ENCODE measurements at places on chromosomes 1 and 21.

DNA sequence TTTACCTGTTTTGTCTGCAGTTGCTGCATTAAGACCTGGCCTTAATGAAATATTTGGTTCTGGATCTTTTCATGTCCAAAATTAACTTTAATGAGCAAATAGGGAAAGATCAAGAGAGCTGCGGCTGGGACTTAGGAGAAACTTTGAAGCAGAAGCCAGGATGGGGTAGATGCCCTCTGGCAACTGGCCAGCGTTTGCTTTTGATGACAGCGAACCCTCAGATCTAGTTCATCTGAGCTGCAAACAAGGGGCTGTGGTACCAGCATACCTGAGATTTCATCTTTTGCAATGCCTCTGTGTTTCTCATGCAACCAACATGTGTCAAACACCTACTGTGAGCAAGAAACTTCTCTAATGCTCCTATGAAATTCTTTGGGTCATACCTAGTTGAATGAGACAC lies 13.0 kb upstream of the TEDDM1 start:
- no peak for DNase-seq

DNA sequence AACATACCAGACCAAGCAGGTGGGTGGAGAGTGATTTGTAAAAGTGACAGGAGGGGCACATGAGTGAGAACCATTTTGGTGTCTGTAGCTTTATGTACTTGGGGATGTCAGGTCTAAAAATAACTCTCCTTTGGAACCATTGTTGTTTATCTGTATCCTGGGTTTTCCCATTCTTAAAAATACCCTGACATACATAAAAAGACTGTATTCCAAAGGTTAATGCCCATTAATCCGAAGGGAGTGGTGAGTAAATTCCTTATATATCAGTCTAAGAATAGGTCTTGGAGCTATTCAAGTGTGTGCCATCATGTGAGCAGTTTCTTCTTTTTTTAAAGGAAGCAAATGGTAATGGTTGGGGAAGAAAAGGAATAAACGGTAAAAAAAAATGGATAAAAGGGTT lies 117.5 kb downstream of the TGFB2 start:
- no peak for DNase-seq

- no peak for DNase-seq
These were observed 144.1 kb downstream of the PCP4 start for GRCh38 chr21:40011371-40011770.

- no peak for DNase-seq
These were observed 45.8 kb downstream of the SLC25A24 start for GRCh38 chr1:108154314-108154713.

GRCh38 chr21:35236090-35236489 lies 187.0 kb upstream of the RUNX1 start:
- no peak for DNase-seq

GRCh38 chr1:21725748-21726392 lies 56.7 kb upstream of the RAP1GAP start:
- no peak for DNase-seq

DNA sequence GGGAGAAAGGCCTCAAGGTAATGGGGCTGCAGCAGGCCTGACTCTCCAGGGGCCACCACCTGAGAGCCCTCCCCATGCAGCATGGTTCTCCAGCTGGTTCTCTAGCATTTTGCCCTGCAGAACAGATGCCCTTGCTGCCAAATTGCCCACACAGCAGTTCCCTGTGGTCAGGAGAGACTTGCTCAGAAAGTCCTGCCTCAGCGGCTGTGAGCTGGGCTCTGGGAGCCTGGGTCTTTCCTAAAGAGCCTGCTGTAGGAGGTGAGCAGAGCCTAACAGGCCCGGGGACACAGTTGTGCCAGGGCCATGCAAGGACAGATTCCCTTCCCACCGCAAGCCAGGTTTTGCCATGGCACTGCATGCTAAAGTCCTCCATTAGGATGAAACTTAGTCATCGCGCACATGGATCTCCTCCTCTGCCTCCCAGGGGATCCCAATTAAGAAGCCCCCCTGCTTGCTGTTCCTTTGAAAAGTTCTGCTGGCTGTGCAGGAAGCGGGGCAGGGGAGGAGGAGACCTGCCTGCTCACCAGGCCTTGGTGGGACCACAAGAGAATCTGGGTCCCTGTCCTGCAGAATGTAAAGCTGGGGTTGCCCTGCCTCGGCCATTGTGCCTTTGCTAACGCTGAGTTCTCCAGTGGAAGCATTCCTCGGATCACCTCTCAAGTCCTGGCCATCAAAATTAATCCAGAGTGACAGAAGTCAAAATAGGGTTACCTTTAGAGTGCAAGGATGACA lies 21.4 kb downstream of the TEX35 start:
- no peak for DNase-seq

DNA sequence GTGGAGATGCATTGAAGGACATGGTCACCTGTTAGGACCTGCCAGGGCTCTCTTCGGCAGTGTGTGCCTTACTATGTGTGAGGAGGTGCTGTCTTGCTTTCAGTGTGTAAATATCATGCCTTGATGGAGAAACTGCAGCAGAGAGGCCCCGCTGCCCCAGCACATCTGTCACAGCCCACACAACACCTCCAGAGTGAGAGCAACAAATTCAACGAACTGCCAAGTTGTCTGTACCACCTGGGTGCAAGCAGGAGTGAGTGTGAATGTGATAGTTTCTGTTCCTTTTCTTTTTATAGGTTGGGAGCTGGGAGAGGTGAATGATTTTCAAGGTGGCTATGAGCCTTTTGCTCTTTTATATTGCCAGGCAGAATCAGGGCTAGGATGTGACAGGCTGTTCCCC lies 114.6 kb upstream of the KIAA0040 start:
- no peak for DNase-seq

DNA sequence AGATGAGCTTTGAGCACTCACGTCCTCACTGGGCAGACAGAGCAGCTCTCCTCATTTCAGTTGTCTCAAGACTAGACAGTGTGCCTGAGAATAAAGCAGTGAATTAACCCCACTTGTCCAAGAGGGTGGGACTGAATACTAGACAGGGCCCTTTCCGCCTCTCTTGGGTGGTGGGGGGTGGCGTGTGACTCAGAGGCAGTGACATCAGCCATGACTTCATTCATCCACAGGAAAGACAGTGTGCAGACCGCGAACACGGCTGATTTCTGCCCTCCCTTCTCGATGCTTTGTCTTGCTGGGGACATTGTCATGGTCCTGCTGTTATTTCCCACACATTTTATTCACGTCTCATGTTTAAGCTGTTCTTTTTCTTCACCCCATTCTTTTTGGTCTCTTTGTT lies 64.9 kb downstream of the FGGY start:
- no peak for DNase-seq

DNA sequence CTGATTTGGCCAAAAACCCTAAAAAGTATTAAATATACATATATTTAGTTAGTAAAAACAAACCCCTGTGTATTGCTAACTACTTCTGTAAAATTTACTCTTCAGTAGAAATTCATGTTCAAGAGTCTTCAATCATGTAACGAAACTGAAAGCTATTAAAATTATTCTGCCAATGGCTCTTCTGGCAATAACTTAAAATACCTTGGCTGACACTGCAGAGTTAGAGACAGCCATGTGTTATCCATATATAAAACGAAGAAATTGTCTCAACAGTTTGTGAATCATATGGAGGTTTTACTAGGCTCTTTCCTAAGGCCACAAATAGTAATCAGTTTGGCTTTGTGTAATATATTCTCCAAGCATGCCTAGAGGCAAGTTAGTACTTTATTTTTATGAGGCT lies 357.2 kb downstream of the COL11A1 start:
- DNase-seq, result no peak

GRCh38 chr1:51283979-51284378 lies 46.4 kb downstream of the TTC39A start:
- no peak for DNase-seq

GRCh38 chr21:34999397-34999941 lies 49.6 kb downstream of the RUNX1 start:
- no peak for DNase-seq

- DNase-seq, result no peak
These were observed 28.7 kb upstream of the EIF4G3 start for GRCh38 chr1:21205416-21205815.

DNA sequence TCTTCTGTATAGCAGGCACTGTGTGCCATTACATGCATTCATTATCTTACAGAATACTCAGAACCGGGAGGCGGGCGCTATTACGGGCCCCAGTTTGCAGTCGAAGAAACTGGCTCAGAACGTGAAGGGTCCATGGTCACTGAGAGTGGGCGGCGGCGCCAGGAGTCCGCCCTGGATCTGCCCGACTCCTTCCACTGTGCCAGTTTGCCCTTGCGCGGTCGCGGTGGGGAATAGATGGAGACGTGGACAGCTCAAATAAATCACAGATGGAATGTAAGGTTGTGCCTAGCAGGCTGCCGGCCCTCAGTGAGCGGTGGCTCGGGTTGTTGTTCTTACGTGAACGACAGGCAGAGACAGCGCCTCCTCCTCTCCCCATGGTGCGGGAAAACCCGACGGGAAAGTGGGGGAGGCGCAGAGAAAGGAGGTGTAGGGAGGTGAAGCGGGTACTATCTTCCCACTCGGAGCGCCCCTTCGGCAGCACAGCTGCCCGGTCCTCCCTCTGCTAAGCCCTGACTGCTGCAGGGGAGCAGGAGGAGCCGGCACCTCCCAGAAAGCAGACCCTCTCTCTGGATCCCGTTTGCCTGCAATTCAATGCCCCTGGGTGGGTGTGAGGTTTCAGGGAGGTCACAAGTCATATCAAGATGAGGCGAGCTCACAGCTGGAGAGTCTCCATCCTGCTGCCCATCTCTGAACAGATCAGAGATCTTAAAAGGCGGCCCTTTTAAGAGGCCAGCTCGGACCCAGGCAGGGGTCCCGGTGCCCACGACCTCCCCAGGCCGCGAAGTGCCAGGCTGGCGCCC lies 1.1 kb downstream of the COL9A2 start:
- no peak for DNase-seq

GRCh38 chr1:95388031-95388430 lies 154.0 kb downstream of the RWDD3 start:
- no peak for DNase-seq

DNA sequence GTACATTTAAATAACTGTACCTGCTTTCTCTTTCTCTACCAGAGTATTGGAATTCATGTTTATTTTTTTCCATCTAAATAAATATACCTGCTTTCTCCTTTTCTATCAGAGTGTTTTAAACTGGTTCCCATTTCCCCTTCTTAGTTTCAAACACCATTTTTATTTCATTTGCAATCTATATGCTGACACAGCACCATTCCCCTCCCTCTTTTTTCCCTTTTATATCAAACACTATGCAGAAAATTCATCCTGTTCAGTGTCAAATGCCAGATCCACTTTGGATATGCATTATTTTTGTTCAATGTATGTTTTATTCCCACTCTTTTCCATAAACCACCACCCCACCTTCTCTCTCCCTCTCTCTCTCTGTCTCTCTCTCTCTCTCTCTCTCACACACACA lies 85.8 kb upstream of the ST6GALNAC5 start:
- DNase-seq, result no peak
